H9 (cell line): ENCODE measurements at places on chromosomes 7 and 10. TPM values are rescaled to one million over a fixed set of nuclear protein-coding genes. Genes with fewer than 3 reads are reported as not detected.

DNA sequence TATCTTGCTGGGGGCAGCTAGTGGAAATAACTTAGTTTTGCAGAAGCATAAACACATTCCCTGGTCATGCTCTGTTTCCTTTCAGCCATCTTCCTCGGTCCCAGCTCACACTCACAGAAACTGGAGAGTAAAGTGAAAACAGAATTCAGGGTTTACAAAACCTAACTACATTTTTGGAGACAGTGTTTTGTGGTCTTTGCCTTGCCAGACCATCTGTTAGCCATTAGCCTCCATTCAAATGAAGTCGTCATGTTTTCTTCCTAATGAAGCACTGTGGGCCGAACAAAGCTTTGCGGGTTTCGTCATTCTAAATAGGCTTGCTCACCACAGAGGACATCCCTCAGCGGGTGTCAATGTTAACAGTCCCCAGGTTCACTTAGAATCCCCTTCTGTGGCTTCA is 214.6 kb upstream of the TMEM72 start:
- no peak for DNase-seq

DNA sequence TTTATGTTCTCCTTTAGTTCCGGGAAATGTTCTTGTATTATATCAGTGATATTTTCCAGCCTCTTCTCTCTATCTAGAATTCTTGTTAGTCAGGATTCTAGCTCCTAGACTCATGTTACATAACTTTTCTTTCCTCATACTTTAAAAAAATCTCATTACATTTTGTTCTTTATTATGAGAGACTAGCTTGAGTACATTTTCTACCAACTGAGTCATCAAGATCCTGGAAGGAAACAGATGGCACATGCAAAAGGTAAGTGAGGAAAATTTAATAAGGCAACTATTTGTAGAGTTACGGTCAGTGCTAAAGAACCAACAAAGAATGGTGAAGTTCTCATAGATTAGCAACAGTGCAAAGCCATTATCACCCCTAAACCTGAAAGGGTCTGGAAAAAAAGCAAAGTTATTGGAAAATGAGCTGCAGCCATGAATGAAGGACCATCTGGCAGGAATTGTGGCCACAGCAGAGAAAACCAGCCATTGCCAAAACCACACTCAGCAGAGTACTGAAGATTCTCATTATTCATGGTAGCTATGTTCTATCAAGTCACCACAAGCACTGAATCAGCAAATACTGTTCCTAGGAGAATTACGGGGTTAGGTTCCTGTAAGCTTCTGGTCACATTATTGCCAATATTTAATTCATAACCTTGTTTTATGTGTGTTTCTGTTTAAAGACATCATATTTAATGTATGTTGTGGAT is 98.3 kb upstream of the C7orf33 start:
- no peak for DNase-seq

DNA sequence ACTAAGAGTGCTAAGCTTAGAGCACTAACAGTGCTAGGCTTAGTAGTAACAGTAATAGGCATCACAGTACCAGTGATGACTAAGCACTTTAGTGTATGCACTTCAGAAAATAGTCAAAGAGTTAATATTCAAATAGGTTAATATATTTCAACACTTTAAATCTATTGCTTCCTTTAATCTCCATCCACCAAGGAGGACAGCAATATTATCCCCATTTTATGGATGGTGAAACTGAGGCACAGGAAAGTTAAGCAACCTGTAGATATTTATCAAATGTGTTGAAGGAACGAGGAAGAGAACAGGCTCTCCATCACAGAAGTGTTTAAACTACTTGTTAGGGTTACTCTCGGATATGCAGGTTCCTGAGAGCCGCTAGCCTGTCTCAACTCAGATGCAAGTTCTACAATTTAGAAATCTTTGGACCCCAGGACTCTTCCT is 165.5 kb downstream of the PRKAG2 start:
- DNase-seq = no peak

DNA sequence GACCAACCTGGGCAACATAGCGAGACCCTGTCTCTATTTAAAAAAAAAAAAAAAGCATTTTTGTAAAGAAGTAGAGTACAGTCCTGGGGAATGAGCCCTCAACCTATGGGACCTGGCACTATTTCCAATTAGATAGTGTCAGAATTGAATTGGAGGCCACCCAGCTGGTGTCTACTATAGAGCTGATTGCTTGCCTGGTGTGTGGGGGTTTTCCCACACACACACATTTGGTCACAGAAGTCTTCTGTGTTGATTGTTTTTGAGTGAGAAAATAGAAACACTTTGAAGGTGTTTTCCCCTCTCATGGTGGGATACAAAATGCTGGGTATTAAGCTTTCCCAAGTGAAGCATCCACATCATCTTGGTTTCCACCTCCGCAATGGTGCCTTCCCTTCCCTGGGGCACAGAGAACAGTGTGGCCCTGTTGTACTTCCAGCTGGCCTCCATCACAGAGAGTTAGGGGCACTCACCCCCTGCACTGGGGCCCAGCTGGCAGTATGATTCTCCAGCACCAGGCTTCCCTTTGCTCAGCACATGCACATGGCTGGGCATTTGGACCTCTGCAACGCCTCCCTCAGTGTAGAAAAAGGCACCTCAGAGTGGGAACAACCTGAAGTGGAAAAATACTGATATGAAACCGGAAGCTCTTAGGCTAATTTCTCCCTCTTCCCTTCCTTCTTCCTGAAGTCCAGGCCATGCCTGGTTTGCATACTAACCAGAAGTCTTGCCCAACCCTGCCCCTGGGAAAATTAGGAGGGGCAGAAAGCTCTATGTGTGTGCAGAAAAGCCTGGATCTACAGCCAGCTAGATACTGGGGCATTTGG is 10.7 kb upstream of the NFKB2 start:
- DNase-seq = no peak

The EVX1 gene
- total RNA-seq = not detected in 2 replicates

The PAXIP1 gene
- 31.0 and 32.6 TPM in 2 replicates for total RNA-seq

The SAMD9L gene
- total RNA-seq = not detected in 2 replicates

The XRCC2 gene
- total RNA-seq = 21.1 and 22.8 TPM in 2 replicates

The MNX1 gene
- total RNA-seq = 0.20 TPM in 1 of 2 replicates, not detected in the other

The VIPR2 gene
- 1.5 and 1.6 TPM in 2 replicates for total RNA-seq
